Astrocyte (in vitro differentiated cells and primary cell): ENCODE measurements at places on chromosomes 12 and 14.

- DNase-seq = no peak
Measured at GRCh38 chr12:130083734-130084133, 78.5 kb upstream of the FZD10 start.

GRCh38 chr14:98766818-98767217 lies 505.2 kb downstream of the BCL11B start:
- peak; percentile 1 for DNase-seq

DNA sequence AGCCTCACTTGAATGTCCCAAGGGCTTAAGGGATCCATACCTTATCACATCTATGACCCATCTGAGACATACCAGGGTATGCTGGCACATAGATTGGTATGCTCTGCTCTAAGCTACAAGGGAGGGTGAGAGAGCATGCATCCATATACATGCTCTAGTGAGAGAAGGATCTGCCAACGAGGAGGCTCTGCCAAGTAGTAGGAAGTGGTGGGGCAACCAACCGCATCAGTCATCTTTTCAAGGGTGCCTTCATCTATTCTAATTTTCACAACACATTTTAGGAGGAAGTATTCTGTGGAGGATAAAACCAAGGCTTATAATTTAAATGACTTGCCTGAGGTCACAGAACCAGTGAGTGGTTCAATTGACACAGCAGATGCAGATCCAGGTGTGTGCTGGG lies 6.6 kb upstream of the PPM1A start:
- no peak for DNase-seq

DNA sequence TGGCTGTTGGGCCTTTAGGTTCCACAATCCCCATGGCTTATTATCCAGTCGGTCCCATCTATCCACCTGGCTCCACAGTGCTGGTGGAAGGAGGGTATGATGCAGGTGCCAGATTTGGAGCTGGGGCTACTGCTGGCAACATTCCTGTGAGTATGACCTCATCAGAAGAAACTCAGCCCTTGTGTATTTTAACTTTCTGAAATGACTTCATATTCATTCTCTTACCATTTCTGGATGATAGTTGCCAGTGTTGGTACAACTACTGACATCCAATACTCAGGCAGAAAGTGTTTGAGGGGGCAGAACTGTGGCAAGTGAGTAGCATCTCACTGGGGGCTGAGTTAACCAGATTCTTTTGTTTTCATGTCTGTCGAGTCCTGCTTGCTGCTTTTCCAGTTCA lies 2.3 kb downstream of the DAZAP2 start:
- DNase-seq = peak; percentile 54
